ENCODE measurements at places on chromosomes 16 and 17. TPM values are rescaled to one million over a fixed set of nuclear protein-coding genes. Genes with fewer than 3 reads are reported as not detected.

SOST gene
- not detected for total RNA-seq

KCNH6 gene
- not detected for total RNA-seq

CRYM gene
- total RNA-seq, result not detected

TPPP3 gene
- total RNA-seq, result not detected

EMC8 gene
- total RNA-seq, result 36.2 TPM

HSPB9 gene
- total RNA-seq, result not detected

ALDOC gene
- total RNA-seq, result 146 TPM

SLX4 gene
- total RNA-seq, result 13.0 TPM

GDPD1 gene
- 2.1 TPM for total RNA-seq

ARL5C gene
- not detected for total RNA-seq

JUP gene
- 0.20 TPM for total RNA-seq

SEZ6L2 gene
- 0.07 TPM for total RNA-seq

TEKT1 gene
- total RNA-seq, result not detected

CNGB1 gene
- total RNA-seq, result not detected

NAGS gene
- 0.68 TPM for total RNA-seq

KIF18B gene
- 55.2 TPM for total RNA-seq

TBKBP1 gene
- total RNA-seq, result 8.0 TPM

TMEM92 gene
- 0.34 TPM for total RNA-seq

PRAC1 gene
- not detected for total RNA-seq

SOX9 gene
- not detected for total RNA-seq

MFAP4 gene
- total RNA-seq, result not detected

UMOD gene
- total RNA-seq, result not detected

SCARF1 gene
- 11.1 TPM for total RNA-seq
